MM.1S (cell line): ENCODE measurements at places on chromosomes 12 and 14.

DNA sequence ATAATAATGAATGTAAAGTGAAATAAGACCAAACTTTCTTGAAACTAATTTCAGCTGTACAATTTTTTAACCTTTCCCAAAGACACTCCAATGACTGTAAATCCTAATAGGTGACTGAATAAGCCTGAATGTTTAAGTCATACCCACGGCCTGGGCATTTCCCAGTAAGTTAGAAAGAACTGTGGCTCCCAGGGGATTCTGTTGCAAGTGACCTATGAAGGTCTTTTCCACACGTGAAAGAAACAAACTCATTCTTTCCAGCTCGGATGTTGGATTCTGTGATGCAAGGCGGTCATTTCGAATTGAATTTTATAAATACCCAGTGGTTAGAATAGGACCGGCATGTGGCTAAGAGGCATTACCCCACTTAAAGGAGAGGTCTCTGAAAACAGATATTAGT, 1134.4 kb downstream of the GALC start:
- no peak for DNase-seq

DNA sequence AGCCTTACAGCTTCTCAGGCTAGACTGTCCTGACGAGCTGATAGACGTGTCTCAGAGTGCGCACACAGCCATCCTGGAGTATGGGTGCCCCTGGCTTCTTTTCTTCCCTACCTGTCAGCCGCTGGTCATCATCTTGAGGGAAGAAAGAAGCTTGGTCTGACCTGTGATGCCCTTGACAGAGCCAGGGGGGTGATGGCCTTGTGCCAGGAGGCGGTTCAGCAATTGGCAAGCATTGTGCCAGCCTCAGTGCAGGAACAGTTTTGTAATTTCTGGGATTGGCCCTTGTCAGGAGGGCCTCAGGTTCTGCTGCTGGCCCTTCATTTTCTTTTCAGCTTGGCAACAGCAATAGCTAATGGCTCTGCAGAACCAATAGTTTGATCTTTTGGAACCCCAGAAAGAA, 80.1 kb downstream of the ADCK1 start:
- no peak for DNase-seq

DNA sequence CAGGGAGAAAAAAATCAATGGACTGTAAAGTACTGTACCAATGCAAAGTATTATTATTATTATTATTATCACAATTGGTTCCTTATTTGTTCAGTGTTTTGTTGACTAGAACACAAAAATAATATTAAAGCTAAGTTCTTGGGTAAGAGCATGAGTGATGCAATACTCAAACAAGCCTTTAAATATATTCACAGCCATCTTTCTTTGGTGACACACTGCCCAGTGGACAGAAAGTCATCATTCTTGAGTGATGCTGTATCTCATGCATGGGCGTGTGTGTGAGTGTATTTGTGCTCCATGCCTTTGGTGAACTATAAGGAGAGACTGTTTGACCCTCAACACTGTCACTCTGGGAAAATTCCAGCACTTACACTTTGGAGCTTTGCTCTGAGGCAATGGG, 93.6 kb downstream of the KCNK10 start:
- DNase-seq: no peak

- no peak for DNase-seq
These were observed 24.5 kb upstream of the CRIP2 start for GRCh38 chr14:105450123-105450505.

DNA sequence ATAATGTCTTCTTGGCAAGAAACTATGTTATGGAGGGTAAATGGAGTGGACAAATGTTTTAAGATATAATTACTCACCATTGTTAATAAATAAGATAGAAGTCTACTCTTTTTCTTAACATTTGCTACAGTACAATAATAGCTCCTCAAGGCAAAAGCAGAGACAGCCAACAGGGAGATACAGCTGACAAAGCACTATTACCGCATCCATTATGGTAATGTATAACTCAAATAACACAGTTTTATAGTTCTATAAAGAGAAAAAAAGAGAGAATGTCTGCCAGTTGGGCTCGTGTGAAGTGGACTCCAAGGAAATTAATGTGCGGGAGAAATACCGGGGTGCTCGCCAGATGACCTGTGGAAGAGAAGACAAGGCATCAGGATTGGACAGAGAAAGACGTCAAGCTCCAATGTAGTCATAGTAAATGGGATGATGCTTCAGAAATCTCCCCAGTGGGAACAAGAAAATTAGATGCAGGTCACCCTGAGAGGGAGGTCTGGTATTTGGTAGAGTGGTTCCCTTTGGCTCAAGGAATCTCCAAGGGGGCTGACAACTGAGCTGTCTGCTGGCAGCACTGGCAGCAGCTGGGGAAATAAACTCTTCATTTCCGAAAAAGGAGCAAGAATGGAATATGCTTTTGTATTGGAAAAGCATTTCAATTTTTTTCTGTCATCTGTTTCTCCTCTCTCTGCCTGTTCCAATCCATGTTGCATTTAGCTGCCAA, 343.9 kb downstream of the LRFN5 start:
- no peak for DNase-seq

DNA sequence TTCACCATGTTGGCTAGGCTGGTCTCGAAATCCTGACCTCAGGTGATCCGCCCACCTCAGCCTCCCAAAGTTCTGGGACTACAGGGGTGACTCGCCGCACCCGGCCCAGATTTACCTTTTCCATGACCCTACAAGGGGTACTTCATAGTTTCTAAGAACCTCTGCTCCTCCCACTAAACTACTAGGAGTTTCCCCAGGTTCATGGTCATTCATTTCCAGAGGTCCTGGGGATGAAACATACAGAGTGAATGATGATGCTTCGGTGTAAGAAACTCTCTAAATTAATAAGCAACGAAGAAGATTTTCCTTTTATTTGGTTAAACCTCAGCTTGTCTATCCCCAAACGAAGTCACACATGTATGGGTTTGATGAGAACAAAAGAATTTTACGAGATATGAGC, 56.9 kb downstream of the AMN start:
- no peak for DNase-seq

DNA sequence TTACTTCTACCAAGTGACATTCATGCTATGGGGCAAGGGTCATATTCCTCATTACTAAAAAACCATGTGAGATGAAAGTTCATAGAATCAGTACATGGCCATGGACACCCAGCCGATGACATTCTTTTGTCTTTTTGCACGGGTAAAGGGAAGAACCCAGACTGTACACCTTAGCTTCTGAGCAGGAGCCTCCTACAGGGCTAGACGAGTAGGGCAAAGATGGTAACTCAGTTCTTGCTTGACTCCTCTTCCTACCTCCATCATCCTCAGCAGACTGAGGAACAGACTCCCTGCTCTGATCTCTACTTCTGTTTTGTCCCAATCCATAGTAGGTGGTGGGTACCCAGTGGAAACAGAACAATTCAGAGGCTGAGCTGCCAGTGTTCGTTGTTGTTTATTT, 281.3 kb downstream of the NPAS3 start:
- DNase-seq: no peak

GRCh38 chr14:33631441-33631840, 319.4 kb downstream of the EGLN3 start:
- DNase-seq: no peak
